Hematopoietic multipotent progenitor cell treated with erythropoietin and hydrocortisone succinate and interleukin-3 and kit ligand, for 6 days (in vitro differentiated cells): ENCODE measurements at places on chromosomes 3 and 15.

- DNase-seq = no peak
These were observed 1050.0 kb downstream of the TBL1XR1 start for GRCh38 chr3:176147251-176147650.

DNA sequence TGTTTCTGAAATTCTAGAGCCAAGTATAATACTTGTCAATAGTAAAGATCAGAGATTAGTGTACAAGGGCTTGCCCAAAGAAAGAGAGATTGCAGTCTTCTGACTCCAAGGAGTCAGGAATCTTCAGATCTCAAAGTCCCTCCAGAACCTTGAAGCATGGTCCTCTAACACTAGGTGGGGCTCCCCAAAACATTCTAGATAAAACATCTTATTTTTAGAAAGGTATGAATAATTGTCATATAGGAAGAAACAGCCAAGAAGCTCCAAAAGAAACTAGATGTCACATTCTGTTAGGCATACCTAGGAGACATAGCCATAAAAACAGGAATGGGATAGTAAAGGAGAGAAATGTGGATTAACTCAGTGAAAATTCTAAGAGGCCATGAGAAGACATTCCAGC, 10.7 kb downstream of the MUC13 start:
- no peak for DNase-seq

DNA sequence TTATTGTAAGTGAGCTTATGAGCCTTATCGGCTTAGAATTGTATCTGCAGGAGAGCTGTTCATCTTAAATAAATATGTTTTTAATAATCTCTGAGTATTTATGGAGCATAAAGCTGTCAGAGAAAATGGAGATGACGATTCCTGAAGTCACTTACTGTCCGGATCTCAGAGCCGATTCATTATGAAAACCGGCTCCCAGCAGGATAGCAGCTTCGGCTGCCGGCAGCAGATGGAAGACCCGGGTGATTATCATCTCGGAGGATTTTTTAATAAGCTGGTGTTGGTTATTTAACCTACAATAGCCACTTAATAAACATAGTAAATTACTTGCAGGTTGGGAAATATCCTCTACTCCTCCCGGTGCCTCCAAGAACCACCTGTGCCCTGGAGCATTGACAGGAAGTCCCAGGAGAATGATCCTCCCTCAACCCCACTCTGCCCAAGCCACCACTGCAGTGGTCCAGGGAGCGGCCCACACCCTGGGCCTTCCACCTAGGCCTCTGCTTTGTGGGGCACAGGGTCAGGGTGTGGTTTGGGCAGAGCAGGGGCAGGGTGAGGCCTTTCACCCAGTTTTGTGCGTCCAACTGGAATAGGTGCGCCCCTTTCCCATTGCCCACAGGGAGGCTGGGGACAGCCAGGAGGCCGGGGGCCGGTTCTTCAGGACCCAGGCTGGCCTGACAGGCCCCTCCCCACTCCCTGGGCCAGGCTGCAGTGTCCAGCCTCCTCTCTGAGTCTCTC, 42.2 kb upstream of the PRR23E start:
- DNase-seq = no peak

GRCh38 chr3:113825090-113825489, 13.5 kb upstream of the GRAMD1C start:
- peak; percentile 24 for DNase-seq

DNA sequence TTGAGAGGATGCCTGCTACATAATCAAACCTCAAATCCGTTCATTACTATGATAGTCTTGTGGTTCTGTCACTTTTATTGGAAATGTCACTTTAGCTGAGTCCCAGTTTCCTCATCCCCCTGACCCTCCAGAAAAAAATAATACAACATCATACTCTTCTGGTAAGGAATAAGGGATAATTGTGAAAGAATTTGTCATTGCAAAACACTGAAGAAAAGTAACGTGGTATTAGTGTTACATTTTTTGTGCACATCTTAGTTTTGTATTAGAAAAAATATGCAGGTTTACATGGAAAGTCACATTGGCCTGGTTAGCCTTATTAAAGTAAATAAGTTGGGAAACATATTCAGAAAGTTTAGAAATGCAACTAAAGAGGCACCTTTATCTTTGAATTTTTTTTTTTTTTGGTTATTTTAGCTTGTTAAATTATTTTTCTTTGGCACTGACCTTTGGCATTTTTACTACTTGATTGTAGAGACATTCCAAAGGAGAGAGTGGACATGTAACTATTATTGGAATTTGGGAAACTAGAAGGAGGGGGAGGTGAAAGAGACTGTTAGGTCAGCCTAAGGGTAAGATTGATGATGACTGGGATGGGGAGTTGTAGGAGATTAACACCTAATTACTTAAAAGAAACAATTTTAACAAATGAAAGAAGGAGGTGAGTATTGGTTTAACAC, 462.2 kb upstream of the RARB start:
- no peak for DNase-seq

GRCh38 chr3:127152684-127153505, 40.0 kb upstream of the PRR23E start:
- no peak for DNase-seq

DNA sequence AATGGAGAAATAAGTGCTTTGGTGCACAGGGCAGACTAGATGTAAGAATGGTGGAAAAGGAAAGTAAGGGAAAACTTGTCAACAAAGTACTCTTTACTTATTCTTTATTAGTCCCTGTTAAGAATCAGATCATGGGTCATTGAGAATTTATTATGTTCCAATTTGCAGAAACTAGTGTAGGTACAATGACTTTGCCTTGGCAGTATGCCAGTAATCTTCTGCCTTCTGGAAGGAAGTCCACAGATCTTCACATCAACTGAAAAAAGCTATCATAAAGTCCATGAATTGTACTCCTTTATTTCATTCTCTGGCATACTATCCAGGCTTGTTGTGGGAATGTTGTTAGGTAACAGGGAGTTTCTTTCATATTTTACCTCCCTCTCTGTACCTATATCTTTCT, 88.2 kb upstream of the FLNB start:
- DNase-seq = peak; percentile 73

DNA sequence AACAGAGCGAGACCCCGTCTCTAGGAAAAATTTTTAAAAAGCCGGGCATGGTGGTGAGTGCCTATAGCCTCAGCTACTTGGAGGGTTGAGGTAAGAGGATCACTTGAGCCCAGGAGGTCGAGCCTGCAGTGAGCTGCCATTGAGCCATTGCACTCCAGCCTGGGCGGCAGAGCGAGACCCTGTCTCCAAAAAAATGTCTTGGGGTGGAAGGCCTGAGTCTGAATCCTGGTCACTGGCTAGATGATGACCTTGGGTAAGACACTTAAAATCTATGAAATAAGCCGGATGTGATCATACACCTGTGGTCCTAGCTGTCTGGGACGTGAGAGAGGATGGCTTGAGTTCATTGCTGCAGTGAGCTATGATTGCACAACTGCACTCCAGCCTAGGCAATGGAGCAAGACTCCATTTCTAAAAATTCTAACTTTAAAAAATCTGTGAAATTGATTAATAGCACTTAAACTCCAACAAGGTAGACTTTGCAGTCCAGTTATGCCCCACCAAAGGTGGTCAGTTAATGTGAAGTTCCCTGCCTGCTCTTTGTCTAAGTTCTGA, 157.3 kb upstream of the UMPS start:
- DNase-seq = no peak

- no peak for DNase-seq
These were observed 28.1 kb upstream of the IMPDH2 start for GRCh38 chr3:49057268-49057667.

GRCh38 chr15:55241186-55241585, 44.4 kb upstream of the RSL24D1 start:
- DNase-seq = peak; percentile 36

GRCh38 chr3:89212619-89213018, 105.2 kb downstream of the EPHA3 start:
- no peak for DNase-seq

GRCh38 chr3:3800685-3801493, 1.7 kb downstream of the LRRN1 start:
- peak; percentile 3 for DNase-seq

- DNase-seq = no peak
These were observed 79.2 kb downstream of the ABHD5 start for GRCh38 chr3:43769885-43770425.

- no peak for DNase-seq
These were observed 16.9 kb upstream of the APBA2 start for GRCh38 chr15:28868744-28869345.

- DNase-seq = no peak
These were observed 835 bp upstream of the TTLL3 start for GRCh38 chr3:9809239-9809614.

GRCh38 chr3:36944012-36944640, 728 bp downstream of the TRANK1 start:
- DNase-seq = peak; percentile 67

DNA sequence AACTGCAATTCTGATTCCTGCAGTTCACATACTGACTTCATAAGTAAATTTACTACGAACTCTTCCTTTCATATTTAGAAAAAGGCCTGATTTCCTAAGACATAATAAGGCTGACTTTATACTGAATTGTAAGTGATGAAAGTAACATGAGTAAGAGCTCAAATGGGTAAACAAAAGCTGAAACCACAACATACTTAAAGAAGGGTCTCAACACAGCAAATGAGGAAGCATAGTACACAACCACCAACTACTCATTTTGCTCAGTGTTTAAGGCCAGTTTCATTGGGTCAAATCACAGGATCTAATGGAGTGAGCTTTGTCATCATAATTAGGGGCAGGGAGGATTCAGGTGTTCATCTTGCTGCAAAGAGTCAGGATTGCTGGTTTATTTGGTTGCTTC, 81.4 kb downstream of the SETD2 start:
- peak; percentile 5 for DNase-seq

GRCh38 chr3:71641674-71642073, 58.1 kb upstream of the FOXP1 start:
- DNase-seq = no peak

DNA sequence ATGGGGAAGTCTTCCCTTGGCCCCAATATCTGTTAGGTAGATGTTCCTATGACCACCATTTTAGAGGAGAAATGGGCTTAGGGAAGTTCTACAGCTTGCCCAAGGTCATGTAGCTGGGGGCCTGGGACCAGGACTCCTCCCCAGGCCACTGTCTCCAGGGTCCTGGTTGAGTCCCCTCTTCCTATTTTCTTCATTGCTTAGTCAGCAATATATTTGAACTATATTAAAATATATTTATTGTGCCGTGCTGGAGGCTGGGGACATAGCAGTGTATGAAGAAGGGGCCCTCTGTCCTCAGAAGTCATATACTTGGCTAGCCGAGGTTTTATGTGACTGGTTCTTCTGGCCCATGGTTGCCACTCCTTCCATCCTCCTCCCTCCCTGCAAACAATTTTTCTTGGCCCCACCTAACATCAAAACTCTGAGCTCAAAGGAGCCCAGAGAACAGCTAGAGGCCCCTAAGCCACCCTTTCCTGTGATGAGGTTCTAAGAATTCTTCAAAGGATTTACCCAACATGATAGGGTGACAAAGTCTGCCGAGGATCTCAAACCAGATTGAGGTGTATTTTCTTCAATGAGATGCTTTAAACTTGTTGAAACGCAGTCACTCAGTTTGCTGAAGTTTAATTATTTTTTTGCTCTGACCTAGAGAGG, 121.2 kb upstream of the RASGRP1 start:
- no peak for DNase-seq

- DNase-seq = no peak
These were observed 93.5 kb upstream of the PRICKLE2 start for GRCh38 chr3:64318668-64319271.

GRCh38 chr15:37368961-37369360, 268.6 kb upstream of the MEIS2 start:
- no peak for DNase-seq

DNA sequence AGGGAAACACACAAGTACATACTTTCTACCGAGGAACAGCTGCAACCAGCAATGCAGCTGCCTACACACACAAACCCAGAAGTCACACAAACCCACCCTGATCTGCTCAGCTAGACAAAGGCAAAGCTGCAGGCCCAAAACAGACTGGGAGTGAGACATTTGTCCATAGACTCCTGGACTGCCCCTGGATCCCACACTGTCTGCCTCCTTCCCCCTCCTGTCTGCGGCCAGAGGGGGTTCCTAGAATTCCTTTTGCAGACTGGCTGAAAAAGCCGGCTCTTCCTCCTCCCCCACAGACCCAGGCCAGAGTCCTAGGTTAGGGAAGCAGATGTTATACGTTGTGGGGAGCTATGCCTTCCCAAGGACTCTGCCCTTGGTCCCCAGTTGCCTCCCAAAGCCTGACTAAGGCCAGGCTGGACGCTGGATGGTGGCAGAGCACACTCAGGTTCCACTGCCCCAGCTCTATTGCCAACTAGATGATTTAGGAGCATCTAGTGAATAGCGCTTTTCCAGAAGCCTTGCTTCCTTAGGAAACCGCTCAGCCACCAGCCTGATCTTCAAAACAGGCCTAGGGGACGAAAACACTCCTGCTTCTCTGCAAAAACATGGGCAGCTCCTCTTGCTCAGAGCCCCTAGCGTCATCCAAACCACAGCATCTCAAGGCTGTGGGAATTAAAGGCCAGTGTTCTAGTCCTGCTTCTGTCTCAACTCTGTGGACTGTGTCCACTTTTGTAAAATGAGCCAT, 37.4 kb upstream of the CILP start:
- no peak for DNase-seq

- DNase-seq = no peak
These were observed 33.8 kb upstream of the RYK start for GRCh38 chr3:134284438-134284837.

DNA sequence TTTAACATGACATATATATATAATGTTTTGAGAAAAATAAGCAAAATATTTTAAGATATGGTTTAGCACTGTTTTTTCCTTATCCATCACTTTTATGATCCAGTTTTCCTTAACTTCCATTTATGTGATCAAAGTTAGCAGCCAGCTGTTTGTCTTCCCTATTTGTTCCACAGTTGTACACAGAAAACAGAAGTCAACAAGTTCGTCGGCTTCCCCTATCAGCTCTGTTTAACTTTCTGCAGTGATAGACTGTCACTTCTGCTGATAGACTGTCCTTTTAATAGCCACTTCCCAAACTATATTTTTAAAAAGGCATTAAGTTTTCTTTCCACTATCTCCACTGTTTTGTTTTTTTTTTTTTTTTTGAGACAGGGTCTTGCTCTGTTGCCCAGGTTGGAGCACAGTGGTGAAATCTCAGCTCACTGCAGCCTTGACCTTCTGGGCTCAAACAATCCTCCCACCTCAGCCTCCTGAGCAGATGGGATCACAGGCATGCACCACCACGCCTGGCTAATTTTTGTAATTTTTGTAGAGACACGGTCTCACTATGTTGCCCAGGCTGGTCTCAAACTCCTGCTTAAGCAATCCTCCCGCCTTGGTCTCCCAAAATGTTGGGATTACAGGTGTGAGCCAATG, 7.2 kb downstream of the FSD2 start:
- no peak for DNase-seq
